ENCODE measurements at places on chromosomes 11 and 22. TPM values are rescaled to one million over a fixed set of nuclear protein-coding genes. Genes with fewer than 3 reads are reported as not detected.

KRTAP5-1 gene
- total RNA-seq: not detected

ZNRF3 gene
- total RNA-seq: 2.4 TPM

KREMEN1 gene
- total RNA-seq: 1.1 TPM

TREH gene
- total RNA-seq: not detected

MYRF gene
- total RNA-seq: 0.44 TPM

FERMT3 gene
- 96.3 TPM for total RNA-seq

CSNK2A3 gene
- 1.2 TPM for total RNA-seq

DEPDC7 gene
- 5.8 TPM for total RNA-seq
